ENCODE measurements at places on chromosomes 1 and 21.

DNA sequence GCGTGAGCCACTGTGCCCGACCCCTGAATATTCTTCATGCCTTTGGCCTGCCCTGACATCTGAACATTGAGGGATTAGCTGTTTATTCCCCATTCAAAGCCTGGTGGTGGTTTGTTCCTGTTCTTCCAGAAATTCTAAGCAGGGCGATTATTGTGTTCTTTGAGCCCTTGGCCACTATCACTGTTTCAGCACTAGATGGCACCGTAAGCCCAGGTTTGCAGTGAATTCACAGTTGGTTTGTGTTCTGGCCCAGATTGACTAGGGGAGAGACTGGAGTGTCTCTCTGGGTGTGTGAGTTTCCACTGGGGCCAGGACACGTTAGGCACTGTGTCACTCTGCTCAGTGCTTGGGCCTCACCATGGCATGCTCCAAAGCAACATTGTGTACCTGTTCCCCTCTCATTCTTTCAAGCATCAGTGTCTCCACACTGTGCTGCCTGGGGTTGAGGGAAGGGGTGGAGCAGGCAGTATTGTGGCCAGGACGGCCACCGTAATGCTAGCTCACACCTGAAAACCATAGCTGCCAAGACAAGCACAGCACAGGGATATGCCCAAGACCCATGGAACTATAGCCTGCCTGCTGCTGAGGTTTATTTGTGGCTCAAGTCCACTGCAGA is 52.7 kb downstream of the PKN2 start:
- peak; percentile 69 for DNase-seq

- no peak for DNase-seq
Observed at GRCh38 chr1:57131257-57131656, 165.4 kb upstream of the C8B start.

- DNase-seq = peak; percentile 2
Observed at GRCh38 chr1:47934243-47934805, 62.9 kb downstream of the TRABD2B start.

DNA sequence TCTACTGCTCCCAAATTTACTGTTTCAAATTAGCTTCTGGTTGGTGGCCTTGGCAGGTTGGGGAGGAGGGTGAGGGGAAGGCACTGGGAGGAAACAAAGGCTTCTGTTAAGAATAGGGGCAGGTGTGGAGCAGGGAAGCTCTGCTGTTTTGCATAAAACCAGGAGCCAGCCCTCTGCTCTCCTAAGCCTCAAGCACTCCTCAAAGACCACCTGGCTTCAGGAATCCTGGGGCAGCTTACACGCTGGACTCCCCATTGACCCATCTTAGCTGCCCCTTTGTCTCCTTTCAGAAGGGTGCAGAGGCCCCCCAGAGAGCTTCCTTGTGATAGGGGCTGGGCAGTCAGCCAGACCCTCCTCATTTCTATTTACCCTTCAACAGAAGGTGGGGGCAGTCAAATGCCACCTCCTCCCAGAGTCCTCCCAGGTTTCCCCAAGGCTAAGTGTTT is 11.5 kb upstream of the DHRS3 start:
- DNase-seq = no peak

DNA sequence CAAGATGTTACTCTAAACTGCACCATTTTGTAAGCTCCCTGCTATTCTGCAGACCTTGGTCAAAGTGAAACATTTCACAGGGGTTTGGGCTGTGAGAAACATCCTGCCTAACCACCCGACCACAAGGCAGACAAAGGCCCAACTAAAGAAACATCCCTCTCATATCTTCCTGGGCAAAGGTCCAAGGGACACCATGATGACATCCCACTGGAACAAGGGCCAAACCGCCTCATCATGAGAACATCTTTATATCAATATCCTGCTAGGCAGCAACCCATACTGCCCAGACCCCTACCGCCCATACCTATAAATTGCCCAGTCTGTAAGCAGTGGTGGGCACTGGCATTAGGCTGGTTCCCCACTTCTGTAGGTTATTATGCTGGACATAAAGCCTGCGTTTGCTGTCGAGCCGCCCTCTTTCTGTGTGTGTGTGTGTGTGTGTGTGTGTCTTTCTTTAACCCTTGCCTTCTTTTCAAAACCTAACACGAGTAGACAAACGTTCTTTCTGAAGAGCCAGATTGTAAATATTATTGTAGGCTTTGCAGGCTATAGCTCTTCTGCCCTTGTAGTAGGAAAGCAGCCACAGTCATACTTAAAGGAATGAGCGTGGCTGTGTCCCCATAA is 1.0 kb upstream of the PPIE start:
- peak; percentile 84 for DNase-seq

GRCh38 chr1:185495007-185495406 is 178.0 kb upstream of the IVNS1ABP start:
- no peak for DNase-seq

DNA sequence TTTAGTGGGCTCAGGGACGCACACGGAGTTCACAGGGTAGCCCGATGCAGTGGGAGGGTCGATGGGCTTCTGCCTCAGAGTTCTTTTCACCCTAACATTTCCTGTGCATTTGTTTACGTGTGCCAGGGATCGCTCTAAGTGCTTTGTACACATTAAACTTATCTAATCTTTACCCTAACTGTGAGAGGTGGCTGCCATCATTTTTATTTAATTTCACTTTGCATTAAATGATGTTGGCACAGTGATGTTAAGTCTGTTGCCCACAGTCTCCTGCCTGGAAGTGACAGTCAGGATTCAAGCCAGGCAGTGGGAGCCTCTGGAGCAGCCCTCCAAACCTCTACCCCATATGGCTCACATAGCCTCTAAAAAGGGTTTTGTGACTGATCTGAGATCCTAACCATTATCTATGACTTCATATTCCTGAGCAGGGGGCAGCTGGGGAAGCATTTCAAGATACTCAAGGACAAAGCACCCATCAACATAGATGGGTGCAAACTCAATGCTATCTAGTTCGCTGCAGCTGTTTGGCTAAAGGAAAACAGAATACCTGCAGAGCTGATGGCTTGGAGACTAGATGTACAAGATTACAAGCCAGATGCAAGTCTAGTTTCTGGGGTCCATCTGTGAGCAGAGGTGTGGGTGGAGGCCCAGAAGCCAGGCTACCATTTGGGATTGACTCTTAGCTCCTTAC is 303.8 kb downstream of the DISC1 start:
- no peak for DNase-seq

DNA sequence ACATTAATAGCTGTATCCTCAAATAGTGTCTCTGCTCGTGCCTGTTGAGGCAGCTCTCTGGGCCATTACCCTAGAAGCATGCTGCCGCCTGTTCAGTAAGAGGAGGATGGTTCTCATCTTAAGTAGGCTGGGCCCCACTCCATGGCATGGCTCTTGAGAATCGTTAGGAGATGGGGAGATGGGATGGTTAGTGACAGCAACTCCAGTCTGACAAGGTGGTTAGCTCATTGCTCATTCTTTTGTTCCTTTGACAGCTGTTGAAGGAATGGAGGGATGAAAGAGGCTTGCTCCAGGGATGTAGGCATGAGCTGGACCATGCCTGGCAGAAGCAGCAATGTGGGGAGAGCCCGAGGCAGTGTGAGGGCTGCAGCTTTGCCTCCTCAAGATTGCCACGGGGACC is 68.2 kb downstream of the MAP10 start:
- no peak for DNase-seq

GRCh38 chr1:119266386-119266785 is 102.2 kb upstream of the HAO2 start:
- no peak for DNase-seq

DNA sequence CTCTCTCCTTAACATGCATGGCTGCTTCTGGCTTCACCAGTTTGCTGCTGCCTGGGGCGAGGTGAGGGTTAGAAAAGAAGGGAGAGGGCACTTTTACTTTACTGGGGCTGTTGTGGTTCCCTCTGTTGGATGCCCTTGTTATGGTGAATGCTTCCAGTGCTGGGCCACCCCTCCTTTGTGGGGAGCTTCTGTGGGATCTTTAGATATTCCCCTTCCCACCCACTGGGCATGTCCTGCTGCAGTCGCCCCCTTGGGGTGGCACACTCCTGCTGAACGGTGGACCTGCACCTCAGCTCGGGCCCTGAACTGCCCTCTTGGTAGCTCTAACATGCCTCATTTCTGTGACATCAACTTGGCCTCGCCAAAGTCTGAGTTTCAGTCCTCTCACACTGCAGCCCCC is 6.0 kb downstream of the TNN start:
- no peak for DNase-seq

DNA sequence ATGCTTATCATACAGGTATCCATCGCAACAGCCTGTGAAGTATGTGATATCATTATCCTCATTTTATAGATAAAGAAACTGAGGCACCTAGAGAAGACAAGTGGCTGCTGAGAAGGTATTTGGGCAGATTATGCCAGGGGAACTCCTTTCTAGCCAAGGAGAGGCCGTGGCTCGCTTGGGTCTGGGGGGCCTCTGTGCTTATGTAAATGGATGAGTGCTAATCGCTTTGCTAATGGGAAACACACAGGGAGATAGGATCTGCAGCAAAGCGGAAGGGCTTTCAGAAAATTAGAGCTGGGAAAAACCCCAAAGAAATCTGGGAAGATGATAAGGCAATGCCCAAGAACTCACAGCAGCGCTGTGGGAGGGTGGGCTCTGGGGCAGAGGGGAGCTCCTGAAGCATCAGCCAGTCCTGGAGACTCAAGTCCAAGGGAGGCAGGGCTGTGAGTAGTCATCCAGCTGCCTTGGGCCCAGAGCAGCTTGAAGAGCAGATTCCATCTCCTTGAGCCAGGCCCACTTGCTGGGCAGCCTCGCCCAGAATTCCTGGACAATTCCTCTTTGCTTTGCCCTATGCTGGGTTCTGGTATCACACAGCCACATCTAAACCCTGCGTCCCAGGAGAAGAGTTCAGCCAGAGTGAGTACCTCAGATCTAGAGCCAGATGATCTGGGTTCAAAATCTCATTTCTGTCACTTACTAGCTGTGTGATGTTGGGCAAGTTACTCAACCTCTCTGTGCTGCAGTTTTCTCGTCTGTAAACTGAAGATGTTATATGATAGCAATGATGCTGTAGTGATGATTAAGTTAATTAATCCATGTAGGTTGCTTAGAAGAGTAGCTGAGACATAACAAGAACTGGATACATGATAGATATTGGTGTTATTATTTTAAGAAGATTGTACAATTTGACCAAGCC is 36.7 kb downstream of the FOXD2 start:
- no peak for DNase-seq

DNA sequence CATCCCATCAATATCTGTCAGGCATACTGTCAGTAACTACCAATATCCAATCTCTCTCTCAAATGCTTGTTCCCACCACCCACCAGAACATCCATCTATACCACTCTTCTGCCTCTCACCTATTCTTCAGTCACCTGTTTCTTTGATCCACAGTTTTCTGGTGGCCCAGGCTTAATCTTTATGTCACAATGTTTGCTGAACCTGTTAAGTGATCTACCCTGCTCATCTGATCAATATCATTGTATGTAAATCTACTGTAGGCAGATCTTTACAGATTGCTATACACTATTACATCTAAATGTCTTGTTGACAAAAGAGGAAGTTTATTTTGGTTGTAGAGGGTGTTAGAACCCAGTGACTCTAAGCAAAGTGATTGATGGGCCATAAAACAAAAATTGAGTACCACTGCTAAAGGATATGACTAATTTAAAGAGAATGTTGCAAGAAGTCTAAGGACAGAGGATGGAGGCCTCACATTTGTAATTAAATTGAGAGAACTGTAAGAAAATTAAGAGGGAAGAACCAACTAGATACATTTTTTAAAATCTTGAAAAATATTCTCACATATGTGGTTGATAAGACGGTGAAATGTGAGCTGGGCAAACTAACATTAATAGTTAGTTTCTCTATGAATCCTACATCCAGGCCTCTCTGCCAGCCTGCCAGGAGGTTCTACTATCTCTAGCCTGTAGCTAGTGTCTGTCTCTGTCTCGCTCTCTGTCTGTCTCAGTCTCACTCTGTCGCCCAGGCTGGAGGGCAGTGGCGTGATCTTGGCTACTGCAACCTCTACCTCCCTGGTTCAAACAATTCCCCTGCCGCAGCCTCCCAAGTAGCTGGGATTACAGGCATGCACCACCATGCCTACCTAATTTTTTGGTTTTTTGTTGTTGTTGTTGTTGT is 34.1 kb downstream of the EGLN1 start:
- peak; percentile 86 for DNase-seq

GRCh38 chr1:35603468-35603867 is 30.4 kb downstream of the TFAP2E start:
- DNase-seq = no peak

- DNase-seq = no peak
Observed at GRCh38 chr1:238639861-238640260, 746.5 kb upstream of the CHRM3 start.

DNA sequence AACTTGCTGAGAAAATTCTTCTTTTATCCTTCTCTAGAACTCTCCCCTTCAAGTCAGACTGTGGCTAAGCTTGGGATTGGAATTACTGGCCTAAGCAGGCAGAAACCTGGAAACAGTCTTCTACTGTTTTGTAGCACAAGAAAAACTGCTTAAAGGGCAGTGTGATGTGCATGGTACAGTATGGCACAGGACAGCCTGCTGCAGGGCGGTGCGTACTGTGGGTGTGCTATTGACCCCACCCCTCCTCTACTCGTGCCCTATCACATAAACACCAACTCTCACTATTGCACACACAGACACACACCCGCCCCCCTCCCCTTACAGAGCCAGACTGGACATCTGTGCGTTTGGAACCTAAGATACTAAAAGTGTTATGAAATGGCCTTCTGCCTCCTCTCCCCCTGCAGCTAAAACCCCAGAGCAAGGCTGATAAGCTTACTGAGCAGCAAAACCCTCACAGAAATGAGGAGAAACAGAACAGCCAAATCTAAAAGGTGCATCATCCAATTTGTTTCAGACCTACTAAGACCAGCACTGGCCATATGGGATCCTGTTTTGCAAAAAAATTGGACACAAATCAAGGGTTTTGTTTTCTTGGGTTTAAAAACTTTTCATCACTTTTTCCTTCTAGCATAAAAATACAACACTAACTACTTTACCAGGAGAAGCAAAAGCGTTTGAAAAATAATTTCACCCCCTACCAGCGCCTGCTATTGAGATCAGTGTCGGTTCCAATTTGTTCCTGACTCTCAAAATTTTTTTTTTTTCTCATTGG is 355.8 kb upstream of the LYPLAL1 start:
- DNase-seq = no peak

GRCh38 chr1:53431805-53432565 is 27.2 kb upstream of the DMRTB1 start:
- DNase-seq = no peak

- no peak for DNase-seq
Observed at GRCh38 chr1:10242135-10242534, 31.8 kb downstream of the KIF1B start.

DNA sequence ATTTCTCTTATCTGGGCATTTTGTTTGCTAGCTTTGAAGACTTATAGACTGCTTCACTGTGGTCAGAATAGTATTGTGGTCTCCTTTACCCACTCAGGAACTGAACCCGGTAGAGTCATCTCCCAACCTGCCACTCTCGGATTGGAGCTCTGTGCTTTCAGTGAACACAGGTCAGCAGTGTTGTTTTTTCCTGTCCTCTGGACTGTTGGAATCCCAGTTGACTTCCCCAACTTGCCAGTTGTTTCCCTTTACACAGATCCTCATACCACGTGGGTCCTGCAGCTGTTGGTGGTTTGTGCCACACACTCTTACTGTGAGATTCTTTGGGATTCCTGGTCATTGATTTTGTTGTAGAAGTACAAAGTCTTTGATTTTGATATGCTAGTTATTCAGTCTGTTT is 214.1 kb downstream of the DYRK1A start:
- DNase-seq = no peak

- no peak for DNase-seq
Observed at GRCh38 chr1:168097921-168098528, 38.7 kb downstream of the GPR161 start.
